ENCODE measurements at places on chromosomes 11 and 22. TPM values are rescaled to one million over a fixed set of nuclear protein-coding genes. Genes with fewer than 3 reads are reported as not detected.

- peaks cover 15% of the 10 kb centered on the region for H3K36me3 ChIP-seq
- peaks cover 27% of the 10 kb centered on the region for H3K4me1 ChIP-seq
- peak overlapping the region; percentile 67 for H3K4me3 ChIP-seq
- H3K27me3 ChIP-seq, result peaks cover 32% of the 10 kb centered on the region
- DNase-seq, result peak; percentile 44
These were observed 862 bp downstream of the TPP1 start for GRCh38 chr11:6618117-6619003.

DNA sequence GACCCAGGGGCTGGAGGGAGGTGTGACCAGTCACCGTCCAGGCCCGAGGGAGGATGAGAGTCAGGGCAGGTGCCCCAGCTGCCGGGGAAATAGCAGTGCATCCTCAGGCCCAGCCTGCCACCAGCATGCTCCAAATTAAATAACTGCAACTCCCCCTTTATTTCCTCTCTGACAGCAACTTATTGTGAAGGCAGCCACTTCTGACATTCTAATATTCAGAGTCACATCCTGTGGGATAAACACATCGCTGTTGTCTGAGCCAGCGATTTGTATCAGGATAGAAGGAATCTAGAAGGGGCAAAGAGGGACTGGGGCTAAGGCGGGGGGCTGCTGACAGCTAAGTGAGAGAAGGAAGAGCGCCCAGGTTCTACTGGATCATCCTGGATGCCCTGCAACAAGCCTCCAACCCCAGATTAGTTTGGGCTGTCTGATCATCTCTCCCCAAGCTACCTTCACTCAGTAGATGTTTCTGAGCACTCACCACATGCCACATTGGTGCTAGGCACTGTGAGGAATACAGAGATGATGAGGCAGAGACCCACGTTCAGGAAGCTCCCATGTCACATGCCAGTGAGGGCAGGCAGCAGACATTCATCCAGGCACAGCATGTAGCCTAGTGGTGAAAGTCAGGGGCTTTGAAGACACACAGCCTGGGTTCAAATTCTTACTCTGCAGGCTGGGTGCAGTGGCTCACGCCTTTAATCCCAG lies 214.1 kb downstream of the BUD13 start:
- no peaks in the 10 kb centered on the region for H3K27me3 ChIP-seq
- no peak for DNase-seq
- H3K27ac ChIP-seq, result no peak overlapping the region
- no peak overlapping the region for H3K4me3 ChIP-seq
- peaks cover 16% of the 10 kb centered on the region for H3K4me1 ChIP-seq

- no peaks in the 10 kb centered on the region for H3K36me3 ChIP-seq
- no peak for DNase-seq
- H3K27ac ChIP-seq, result no peak overlapping the region
These were observed 89.0 kb upstream of the BLID start for GRCh38 chr11:122205036-122205435.

- H3K36me3 ChIP-seq, result no peaks in the 10 kb centered on the region
- no peak overlapping the region for H3K4me3 ChIP-seq
- H3K27me3 ChIP-seq, result no peaks in the 10 kb centered on the region
- DNase-seq, result peak; percentile 84
These were observed 50.2 kb downstream of the LIF start for GRCh38 chr22:30196141-30196879.

- no peaks in the 10 kb centered on the region for H3K27me3 ChIP-seq
- no peak overlapping the region for H3K4me3 ChIP-seq
- H3K36me3 ChIP-seq, result peaks cover 76% of the 10 kb centered on the region
- no peak for DNase-seq
- no peak overlapping the region for H3K27ac ChIP-seq
- H3K4me1 ChIP-seq, result peaks cover 28% of the 10 kb centered on the region
These were observed 11.7 kb downstream of the GUCD1 start for GRCh38 chr22:24543185-24543601.

DNA sequence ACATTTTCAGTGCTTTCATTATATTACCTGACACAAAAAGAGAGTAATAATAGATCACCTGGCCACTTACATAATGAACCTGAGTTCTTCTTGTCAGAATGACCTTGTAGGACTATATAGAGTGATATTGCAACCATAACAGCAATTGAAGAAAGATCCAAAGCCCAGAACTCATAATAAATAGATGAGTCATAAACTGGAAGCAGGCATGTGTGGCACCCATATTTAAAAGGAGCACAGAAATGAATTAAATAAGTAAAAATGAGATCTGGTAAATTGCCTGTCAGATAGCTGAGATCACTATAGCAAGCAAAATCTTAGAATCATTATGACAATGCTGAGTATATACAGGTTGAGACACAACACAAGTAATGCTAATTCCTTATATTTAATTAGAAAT lies 331.8 kb downstream of the AASDHPPT start:
- no peak overlapping the region for H3K27ac ChIP-seq
- no peak for DNase-seq
- H3K4me1 ChIP-seq, result no peaks in the 10 kb centered on the region
- H3K4me3 ChIP-seq, result no peak overlapping the region
- H3K27me3 ChIP-seq, result no peaks in the 10 kb centered on the region

GRCh38 chr11:96326959-96327358 lies 16.0 kb downstream of the MAML2 start:
- no peak for DNase-seq
- peaks cover 1% of the 10 kb centered on the region for H3K36me3 ChIP-seq
- no peak overlapping the region for H3K4me3 ChIP-seq
- no peaks in the 10 kb centered on the region for H3K27me3 ChIP-seq
- H3K4me1 ChIP-seq, result peaks cover 48% of the 10 kb centered on the region

DNA sequence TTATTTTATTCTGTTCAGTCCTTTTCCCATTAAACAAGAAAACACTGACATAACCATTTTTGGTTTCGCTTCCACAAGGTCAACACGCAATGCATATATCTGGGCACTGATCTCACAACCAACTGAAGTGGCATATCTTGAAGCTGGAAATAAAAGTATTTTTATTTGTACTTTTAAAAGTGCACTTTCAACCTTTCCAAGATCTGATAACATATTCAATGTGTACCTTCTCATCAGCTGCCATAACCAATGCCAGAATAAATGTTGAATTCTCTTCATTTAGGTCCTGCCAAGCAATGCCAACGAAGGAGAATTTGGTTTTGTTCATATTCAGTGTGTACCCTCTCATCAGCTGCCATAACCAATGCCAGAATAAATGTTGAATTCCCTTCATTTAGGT lies 148.9 kb upstream of the CEP126 start:
- H3K36me3 ChIP-seq, result no peaks in the 10 kb centered on the region
- no peaks in the 10 kb centered on the region for H3K27me3 ChIP-seq
- no peak overlapping the region for H3K4me3 ChIP-seq
- DNase-seq, result no peak

TREH gene
- total RNA-seq, result 0.86 TPM

DNA sequence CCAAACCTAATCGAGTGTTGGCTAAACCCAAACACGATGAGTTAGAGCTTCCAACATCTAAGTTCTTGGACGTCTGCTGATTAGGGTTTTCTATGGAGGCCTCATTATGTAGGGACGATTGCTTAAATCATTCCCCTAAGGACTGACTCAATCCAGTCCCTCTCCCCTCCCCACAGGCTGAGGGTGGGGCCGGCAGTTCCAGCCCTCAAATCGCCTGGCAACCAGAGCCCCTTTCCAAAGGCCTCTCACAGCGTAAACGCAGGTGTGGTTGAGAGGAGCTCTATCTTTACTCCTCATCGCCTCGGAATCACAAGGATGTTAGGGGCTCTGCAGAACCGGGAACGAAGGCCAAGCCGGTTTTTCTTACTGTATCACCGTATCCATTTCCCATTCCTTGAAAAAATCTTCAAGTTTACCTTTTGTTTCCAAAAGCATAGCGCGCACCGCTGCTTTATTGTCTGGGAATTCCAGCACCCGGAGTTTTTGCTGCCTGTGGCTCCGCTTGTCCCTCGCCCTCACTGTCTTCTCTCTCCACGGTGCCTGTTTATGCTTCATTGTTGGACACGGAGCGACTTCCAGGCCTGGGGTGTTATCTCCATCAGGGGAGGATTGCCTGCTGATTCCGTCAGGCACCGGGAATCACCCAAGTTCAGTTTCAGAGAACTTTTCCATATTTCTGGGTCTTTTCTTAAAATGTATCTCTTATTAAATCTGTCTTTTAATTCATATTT lies 13.8 kb upstream of the IFITM3 start:
- H3K27me3 ChIP-seq, result peaks cover 13% of the 10 kb centered on the region
- no peaks in the 10 kb centered on the region for H3K36me3 ChIP-seq
- no peak overlapping the region for H3K27ac ChIP-seq
- DNase-seq, result no peak
- H3K4me3 ChIP-seq, result no peak overlapping the region

PKDREJ gene
- not detected for total RNA-seq

VSTM5 gene
- not detected for total RNA-seq

DNA sequence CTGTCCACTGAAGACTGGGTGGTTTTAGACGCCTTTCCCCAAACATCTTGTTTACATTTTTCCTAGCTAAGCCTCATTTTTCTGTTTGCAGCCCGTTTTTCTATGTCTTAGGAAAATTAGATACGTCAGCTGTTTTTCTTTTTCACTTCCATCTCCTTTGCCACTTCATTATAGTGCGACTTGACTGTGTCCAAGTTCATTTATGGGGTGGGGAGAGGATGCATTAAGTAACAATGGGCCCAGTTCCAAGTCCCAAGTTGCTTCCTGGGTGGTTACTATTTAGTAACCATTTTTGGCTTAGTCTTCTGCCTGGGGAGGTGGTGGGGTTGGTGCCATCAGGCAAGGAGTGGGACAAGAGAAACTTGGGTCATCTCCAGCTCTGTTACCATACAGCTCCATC lies 83.0 kb downstream of the TRAF6 start:
- H3K4me3 ChIP-seq, result no peak overlapping the region
- no peak for DNase-seq
- H3K27me3 ChIP-seq, result no peaks in the 10 kb centered on the region
- no peak overlapping the region for H3K27ac ChIP-seq

GRCh38 chr11:104402812-104403521 lies 239.0 kb upstream of the PDGFD start:
- DNase-seq, result no peak
- no peak overlapping the region for H3K4me3 ChIP-seq

DNA sequence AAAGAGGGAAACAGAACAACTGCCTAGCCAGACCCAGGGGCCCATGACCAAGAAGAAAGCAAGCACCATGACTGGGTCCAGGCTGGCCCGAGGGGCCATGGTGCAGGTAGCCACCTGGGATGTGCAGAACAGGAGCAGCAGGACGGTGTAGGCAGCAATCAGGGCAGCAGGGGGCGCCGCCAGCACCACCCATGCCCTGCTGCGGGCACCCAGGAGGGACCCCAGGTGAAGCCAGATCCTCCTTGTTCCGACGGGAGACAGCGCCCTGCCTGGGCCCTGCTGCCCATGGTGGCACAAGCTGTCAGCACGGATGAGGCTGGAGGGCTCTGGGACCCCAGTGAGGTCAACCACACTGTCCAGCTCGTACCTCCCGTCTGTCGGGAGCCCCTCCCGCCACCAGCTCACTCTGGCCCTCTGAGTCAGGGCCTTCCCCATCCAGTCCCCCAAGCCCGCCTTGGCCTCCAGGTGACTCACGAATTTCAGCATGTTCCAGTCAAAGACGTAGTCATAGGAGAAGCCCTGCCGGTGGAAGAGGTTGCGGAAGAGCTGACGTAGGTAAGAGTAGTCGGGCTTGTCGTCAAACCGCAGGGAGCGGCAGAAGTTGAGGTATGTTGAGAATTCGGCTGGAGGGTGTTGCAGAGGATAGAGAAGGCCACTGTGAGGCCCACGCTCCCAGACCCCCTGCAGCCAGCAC lies 18.8 kb downstream of the CSNK1E start:
- H3K4me3 ChIP-seq, result no peak overlapping the region
- no peak for DNase-seq
- peaks cover 57% of the 10 kb centered on the region for H3K36me3 ChIP-seq

Data from HepG2 (cell line).